Activated CD4-positive, alpha-beta T cell treated with anti-CD3 and anti-CD28 coated beads for 36 hours (primary cell): ENCODE measurements at places on chromosomes 5 and 9.

- no peak for DNase-seq
Observed at GRCh38 chr5:14165375-14166106, 22.4 kb downstream of the TRIO start.

DNA sequence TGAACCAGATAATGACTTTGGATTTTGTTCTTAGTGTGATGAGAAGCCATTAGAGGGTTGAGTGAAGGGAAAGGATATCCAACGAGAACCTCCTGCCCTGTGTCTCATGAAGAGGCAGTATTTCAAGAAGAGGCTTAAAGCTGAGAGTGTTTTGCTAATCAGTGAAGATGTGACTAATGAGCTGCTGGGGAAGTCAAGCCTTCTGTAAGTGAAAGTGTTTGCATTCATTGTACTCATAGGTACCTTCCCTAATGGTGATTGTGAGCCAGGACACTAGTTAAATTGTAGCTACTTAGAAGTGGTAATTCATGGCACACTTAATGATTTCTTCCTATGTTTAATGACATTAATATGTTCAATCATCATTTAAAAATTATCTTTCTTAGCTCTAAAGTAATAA, 23.7 kb downstream of the PIP5K1B start:
- no peak for DNase-seq

GRCh38 chr5:103360475-103360874, 101.9 kb downstream of the MACIR start:
- no peak for DNase-seq

DNA sequence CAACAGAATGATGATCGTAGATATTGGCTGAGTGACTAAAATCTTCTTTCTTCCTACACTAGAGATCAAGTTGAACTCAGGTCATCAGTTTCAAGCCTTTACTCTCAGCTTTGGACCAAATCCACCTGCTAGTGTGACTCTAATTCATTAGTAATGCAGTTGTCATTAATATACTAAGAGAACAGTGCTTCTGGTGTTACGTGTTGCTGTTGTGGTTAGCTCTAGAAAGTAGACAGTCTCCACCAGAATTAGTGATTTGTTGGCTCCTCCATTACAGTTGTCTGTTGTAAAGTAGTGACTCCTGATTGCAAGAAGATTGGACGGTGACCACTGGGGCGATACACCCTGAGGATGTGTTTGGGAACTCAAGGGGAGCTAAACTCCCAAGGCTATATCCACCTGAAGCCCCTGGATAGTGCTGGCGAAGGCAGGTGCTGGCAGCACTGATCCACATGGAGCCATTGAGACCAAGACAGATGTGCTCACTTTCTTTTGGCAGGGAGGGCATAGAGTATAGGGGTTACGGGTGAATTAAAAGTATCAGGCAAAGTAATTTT, 3.1 kb downstream of the CAMK4 start:
- DNase-seq, result no peak

GRCh38 chr5:26610577-26610976, 427.8 kb downstream of the CDH9 start:
- DNase-seq, result no peak
